ENCODE measurements at places on chromosomes 16 and 17.

DNA sequence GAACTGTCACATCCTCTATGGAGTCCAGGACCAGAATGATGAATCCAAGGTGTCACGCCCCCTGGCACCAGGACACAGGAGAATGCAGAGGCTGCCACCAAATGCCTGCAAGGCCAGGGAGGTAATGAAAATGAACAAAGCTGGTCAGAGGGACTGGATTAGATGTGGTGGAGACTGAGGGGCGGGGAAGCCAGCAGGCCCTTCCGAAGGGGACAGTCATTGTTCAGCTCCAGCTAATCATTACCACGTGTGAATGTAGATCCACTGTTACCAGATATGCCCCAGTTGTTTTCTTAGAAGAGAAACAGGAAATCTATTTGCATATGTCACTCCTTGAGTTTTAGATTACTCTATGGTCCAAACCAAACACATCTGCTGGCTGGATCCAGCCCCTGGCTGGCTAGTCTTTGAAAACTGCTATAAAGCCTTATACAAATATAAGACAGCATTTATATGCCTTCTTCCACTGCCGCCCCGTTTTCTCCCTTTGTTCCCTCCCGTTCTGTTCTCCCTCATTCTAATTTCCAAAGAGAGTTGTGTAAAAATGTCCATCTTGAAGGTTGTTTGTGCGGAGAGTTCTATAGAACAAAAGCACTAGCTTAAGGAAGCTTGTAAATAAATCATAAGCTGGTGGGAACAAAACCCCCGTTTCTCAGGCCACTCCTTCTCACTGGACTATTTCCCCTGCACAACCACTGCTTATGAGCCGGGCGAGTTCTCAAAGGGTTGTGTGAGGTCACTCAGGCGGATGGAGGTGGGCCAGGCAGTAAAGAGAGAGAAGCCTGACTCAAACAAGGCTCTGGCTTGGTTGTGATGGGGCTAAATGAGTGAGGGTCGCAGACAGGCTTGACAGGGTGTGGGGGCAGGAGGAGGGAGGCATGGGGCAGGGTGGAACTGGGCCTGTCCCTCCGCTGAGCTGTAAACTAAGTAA is 14.2 kb downstream of the CRYM start:
- no peak for DNase-seq

DNA sequence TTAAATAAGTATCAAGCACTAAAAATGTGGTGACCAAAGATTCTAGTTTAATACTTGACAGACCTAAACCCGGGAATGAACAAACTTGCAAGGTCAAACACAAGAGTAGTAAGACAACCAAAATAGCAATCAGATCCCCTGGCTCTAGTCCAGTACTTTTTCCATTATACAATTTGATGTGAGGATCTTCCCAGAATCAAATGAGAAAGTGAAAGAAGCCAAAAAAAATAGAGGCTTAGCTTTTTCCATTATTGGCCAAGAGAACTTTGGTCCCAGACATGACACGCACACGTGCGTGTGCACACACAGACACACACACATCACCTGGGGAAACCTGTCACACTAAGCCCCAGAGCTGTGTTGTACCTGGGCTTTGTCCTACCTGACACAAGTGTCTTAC is 300.6 kb upstream of the CDH5 start:
- no peak for DNase-seq

- DNase-seq, result no peak
Observed at GRCh38 chr16:5479926-5480325, 382.3 kb upstream of the EEF2KMT start.

- DNase-seq, result no peak
Observed at GRCh38 chr17:17182598-17183136, 23.5 kb downstream of the PLD6 start.

GRCh38 chr16:89434490-89434889 is 55.9 kb downstream of the ANKRD11 start:
- no peak for DNase-seq

DNA sequence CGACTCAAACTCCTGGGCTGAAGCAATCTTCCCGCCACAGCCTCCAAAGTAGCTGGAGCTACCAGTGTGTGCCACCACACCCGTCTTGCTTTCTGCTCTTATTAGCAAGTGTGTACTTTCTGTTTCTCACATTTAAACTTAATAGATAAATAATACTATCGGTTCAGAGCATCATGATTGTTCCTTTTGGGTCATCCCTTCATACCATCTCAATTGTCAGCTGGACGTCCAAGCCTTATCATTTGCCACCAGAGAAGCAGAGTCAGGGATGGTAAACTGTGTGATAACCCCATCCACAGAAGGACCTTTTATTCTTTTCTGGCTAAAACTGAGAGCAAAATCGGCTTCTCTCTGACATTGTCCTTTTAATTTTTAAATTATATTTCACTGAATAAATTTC is 279.8 kb upstream of the GOT2 start:
- no peak for DNase-seq

GRCh38 chr17:57806167-57806830 is 43.5 kb downstream of the MRPS23 start:
- DNase-seq, result no peak

GRCh38 chr16:88746506-88746905 is 38.5 kb downstream of the PIEZO1 start:
- DNase-seq, result no peak

- DNase-seq, result peak; percentile 58
Observed at GRCh38 chr17:80861892-80862291, 129.7 kb upstream of the CHMP6 start.
